Motor neuron (in vitro differentiated cells): ENCODE measurements at places on chromosomes 1 and 21. TPM values are rescaled to one million over a fixed set of nuclear protein-coding genes. Genes with fewer than 3 reads are reported as not detected.

GRCh38 chr1:231507476-231508355 lies 20.8 kb upstream of the TSNAX start:
- ATAC-seq: no peak

- ATAC-seq: no peak
Observed at GRCh38 chr1:113241237-113241636, 149.1 kb upstream of the MAGI3 start.

DNA sequence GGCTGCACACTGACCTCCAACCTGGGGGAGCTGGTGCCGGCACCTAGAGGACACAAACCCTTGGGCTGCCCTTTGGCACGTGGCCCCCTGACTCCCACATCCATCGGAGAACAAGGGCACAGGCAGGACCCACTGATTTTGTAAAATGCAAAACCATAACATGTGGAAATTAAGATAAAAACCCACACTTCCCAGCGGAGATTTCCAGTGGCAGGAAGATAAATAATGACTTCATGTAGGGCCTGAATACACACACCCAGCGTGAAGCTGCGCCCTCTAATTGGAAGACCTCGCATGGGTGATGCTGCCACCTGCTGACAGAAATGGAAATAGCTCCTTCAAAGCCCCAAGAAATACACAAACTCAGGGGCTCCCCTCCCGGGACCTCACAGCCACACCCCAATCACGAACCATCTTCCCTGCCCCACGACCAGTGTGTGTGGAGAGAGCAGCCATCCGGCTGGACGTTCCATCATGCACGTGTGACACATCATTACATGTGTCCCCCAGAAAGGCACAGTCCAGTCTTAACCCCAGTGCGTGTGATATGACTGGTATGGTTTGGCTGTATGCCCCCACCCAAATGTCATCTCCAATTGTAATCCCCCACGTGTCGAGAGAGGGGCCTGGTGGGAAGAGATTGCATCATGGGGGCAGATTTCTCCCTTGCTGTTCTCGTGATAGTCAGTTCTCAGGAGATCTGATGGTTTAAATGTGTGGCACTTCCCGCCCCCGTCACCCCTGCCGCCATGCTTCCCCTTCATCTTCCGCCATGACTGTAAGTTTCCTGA lies 5.7 kb upstream of the TPRG1L start:
- peak; percentile 78 for ATAC-seq

ACOT11 gene
- 1.9 and 2.0 TPM in 2 replicates for total RNA-seq

SPRR2B gene
- not detected in 2 replicates for total RNA-seq

EPHA2 gene
- 9.7 and 10.0 TPM in 2 replicates for total RNA-seq

GRCh38 chr1:156746728-156747631 lies 4.5 kb downstream of the HDGF start:
- ATAC-seq: peak; percentile 71

DNA sequence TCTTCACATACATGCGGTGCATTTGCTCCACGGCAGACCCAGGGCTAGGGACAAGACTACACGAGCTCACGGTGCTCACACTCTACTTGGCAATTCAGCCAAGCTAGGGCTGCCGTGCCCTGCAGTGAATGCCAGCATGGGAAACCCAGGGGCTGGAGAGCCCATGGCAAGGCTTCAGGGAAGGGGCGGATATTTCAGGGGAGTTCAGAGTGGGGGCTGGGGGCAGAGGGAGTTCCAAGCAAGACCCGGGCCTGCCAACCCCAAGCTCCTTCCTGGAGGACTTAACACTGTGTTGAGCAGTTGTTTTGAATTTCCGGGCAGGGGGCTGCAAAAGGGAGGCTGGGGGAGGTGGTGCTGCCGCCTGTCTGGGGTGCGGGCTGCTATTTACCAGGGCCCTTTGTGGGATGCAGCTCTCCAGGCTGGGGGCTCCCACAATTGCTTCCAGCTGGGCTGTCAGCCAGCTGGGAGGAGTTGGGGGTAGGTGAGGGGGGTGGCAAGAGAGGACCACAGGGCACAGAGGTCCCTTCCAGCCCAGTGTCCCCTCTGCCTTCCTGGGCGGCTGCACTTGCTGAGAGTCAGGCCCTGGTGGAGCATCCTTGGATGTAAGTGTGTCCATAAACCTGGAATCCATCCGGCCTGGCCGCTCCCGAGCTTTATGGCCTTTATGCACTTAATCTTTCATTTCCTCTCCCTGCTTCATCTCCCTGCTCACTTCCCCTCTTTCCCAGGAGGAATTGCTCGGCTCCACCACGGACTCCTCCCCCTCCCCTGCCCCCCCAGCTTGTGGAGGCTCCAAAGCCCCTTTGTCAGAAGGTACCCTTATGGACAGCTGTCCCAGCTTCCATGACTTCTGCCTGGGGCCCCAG lies 55.8 kb upstream of the SSBP3 start:
- no peak for ATAC-seq

WNT9A gene
- 1.4 and 1.6 TPM in 2 replicates for total RNA-seq

- ATAC-seq: no peak
Observed at GRCh38 chr21:15522148-15522547, 207.6 kb upstream of the USP25 start.

DNA sequence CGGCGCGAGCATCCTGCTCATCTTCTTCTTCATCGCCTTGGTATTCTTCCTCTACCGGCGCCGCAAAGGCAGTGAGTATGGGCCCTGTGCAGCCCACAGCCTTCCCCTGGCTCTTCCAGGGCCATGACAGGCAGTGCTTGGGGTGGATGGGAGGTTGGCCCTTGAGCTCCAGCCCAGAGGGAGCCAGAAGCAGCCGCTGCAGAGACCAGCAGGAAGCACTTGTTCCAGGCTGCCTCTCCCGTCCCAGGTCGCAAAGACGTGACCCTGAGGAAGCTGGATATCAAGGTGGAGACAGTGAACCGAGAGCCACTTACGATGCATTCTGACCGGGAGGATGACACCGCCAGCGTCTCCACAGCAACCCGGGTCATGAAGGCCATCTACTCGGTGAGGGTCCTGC lies 87.3 kb upstream of the CD1D start:
- ATAC-seq: no peak

DNA sequence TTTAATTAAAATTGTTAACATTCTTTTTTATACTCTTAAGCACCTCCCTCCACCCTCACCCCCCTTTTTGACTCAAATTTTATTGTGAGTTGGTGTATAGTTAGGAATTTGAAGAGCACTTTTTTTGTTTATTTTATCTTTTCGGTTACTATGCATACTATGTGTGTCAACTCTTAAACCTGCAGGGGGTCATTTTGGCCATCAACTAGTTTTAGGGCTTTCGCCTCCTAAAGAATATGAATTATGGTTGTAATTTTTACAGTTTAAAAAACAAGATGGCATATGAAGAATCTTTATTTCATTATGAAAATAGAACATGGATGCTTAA lies 9.7 kb downstream of the BACH1 start:
- ATAC-seq: no peak

- no peak for ATAC-seq
Observed at GRCh38 chr1:110450929-110451328, at the start of gene PROK1. PROK1 (plus strand) TSS chr1:110451149; CDS start chr1:110451217, 68 bp downstream.

DNA sequence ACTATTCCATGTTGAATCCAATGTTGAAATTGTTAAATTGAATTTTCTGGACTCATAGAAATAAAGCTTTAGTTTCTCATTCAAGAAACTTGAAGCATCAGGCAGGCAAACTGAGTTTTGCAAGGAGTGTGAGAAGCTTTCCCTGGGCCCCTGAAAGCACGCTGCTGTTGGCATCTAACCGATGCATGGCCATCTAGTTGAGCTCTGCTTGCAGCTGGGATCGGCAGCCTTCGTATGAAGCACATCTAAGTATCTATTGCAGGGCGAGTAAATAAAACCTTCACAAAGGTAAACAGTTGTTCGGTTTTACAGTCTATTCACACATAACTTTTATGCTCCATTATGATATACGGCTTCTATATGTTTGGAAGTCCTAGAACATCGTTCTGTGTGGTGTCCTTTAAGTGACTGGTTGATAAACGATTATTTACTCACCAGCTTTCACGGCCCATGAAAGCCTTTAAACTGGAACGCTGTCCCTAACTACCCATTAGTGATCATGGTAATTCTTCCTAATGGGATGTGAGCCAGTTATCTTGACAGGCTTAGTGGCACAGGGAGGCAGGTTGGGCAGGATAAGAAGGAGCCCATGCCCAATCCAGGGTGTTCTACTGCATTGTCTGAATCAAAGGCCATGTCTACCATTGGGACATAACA lies 71.7 kb downstream of the SEC16B start:
- ATAC-seq: no peak

- no peak for ATAC-seq
Observed at GRCh38 chr1:150720703-150721102, at the start of gene HORMAD1. HORMAD1 (minus strand) TSS chr1:150720895; CDS start chr1:150719505, 1,390 bp downstream.

GRCh38 chr21:33682992-33683627 lies 40.8 kb downstream of the ITSN1 start:
- peak; percentile 87 for ATAC-seq

PRDM15 gene
- 3.4 and 4.0 TPM in 2 replicates for total RNA-seq

GRCh38 chr1:173405834-173406233 lies 71.3 kb upstream of the PRDX6 start:
- no peak for ATAC-seq

COL8A2 gene
- total RNA-seq: 0.73 and 0.83 TPM in 2 replicates

- no peak for ATAC-seq
Observed at GRCh38 chr1:157334041-157334440, 195.8 kb upstream of the ETV3 start.

GRCh38 chr1:100924212-100924611 lies 28.3 kb downstream of the SLC30A7 start:
- no peak for ATAC-seq

- ATAC-seq: no peak
Observed at GRCh38 chr1:53016705-53017104, 45.3 kb upstream of the PODN start.

- ATAC-seq: no peak
Observed at GRCh38 chr1:196308176-196308575, 300.1 kb downstream of the KCNT2 start.

DNA sequence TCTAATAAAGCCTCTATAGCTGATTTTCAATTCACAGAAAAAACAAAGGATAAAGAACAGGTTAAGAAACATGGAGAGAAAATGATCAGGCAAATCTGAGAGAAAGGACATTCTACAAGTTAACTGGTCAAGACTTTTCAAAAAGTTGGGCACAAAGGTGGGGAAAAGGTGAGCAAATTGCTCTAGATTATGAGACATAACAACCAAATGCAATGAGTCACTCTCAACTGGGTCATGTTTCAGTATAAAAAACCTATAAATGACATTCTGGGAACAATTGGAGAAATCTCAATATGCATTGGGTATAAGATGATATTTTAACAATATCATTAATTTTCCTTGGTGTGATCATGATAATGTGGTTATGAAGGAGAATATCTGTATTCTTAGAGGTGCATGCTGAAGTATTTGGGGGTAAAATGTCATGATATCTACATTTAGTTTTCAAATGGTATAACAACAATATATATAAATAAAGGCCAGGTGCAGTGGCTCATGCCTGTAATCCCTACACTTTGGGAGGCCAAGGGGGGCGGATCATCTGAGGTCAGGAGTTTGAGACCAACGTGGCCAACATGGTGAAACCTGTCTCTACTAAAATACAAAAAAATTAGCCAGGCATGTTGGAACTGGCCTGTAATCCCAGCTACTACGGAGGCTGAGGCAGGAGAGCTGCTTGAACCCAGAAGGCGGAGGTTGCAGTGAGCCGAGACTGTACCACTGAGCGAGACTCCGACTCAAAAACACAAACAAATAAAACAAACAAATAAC lies 27.0 kb downstream of the ANKRD13C start:
- no peak for ATAC-seq

- ATAC-seq: peak; percentile 16
Observed at GRCh38 chr1:248786156-248786555, 30.6 kb upstream of the LYPD8 start.

GRCh38 chr1:54114001-54114400 lies 38.8 kb downstream of the CDCP2 start:
- no peak for ATAC-seq

DNA sequence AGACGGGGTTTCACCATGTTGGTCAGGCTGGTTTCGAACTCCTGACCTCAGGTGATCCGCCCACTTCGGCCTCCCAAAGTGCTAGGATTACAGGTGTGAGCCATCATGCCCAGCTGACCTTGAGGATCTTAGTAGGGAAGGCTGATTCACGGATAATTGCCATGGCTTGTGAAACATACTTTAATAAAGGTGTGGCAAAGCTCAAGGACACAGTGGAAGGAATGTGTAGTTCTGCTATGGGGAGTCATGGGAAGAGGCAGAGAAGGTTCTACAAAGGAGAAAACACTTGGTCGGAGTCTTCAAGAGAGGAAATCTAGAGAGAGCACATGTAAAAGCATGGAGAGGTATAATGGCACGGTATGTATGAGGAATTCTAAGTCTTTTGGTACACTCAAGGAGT lies 12.7 kb upstream of the PTCH2 start:
- no peak for ATAC-seq

DNA sequence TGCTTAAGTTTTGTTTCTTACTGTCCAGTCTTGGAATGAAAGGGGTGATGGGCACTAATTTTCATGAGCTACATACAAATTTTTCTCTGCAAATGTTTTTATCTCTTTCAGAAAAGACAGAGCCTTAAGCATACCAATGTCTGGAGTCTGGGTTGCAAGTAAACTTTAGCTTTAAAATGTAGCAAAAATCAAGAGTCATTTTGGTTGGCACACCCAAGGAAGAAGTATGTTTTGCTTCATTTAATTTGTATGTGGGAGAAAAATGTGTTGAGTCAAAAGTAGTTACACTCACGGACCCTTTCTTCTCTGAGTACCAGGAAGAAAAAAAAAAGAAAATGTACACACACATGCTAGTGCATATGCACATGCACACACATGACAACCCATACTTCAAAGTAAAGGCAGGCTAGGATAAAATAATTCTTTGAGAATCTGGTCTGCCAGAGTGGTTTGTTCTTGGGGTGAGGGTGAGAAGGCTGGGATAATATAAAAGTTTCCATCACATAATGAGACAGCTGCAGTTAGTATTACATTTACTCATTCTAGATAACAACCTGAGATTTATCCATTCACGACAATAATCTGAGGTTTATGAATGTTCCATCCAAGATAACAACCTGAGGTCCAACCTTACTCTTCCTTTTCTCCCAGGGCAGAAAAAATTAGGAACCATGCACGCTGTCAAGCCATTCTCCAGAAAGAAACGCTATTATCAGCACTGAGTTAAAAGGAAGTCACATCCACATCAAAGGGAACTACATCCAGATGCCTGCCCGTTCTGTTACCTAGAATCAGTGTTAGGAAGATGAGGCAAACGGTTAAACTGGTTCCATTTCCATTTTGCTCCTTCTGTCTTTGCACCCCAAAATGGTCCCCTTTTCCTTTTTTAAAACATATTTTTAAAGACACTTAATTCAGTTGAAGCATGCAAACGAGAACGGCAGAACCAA lies 9.3 kb downstream of the DPYD start:
- ATAC-seq: no peak

DNA sequence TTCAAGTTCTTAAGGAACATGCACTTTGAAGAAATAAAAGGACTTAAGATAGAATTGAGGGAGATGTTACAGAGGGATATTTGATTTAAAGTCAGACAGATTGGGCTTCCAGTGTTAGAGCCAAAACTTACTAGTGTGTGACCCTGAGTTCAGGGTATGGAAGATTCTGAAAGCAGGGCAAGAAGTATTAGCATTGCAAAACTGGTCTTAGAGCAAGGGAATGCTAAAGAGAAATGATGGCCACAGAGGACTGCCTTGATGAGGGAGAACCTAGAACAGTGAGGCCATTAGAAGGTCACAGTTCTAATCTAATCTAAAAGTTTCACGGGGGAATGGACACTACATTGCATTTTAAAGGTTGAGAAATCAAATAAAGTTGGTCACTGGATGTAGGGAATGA lies 45.5 kb downstream of the UROD start:
- no peak for ATAC-seq

LEMD1 gene
- total RNA-seq: 38.1 and 38.6 TPM in 2 replicates

- no peak for ATAC-seq
Observed at GRCh38 chr1:52530563-52531144, 22.2 kb downstream of the TUT4 start.

GRCh38 chr1:64031236-64031635 lies 172.2 kb upstream of the UBE2U start:
- no peak for ATAC-seq
